Thoracic aorta (tissue), 2 donors: ENCODE measurements at places on chromosomes 13 and 19.

DNA sequence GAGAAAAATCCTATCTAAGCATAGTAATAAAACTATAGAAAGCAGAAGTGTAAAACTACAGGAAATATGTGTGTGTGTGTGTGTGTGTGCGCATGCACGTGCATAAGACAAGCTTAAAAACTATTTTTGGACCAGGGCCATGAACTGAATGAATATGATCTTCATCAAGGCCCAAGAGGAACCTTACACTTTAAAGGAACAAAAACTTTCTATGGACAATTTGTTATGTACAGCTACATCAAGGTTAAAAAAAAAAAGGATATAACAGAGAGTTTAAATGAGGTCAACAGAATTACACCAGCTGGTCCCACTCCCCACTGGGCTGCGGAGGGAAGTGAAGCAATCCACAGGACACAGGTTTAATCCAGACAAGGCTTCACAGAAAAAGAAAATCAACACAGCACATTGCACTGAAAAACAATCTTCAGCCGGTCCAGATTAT is 151.1 kb downstream of the LHFPL6 start:
- DNase-seq: no peak

DNA sequence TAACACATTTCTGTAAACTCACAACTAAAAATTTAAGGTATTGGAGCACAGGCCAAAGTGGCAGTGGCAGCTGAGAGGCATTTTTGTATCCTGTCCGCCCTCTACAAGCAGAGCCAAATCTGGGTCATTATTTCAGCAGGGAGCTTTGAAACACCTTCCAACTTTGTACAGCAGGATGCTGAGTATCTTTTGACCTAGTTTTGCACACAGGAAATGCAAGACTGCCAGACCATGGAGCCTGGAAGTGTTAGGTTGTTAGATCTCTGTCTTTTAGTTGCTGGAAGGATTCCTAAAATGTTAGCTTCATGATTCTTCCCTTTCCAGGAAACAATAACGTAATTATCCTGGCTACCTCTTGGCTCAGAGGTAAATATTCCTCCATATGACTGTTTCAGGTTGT is 148.6 kb upstream of the ATXN8OS start:
- no peak for DNase-seq

- DNase-seq: peak; percentile 79
These were observed 89.8 kb downstream of the ZNF557 start for GRCh38 chr19:7159105-7159933.

- DNase-seq: no peak
These were observed 39.6 kb downstream of the SHISA2 start for GRCh38 chr13:26011996-26012821.

- no peak for DNase-seq
These were observed 166.6 kb downstream of the NDFIP2 start for GRCh38 chr13:79647533-79647932.

- no peak for DNase-seq
These were observed 12.0 kb downstream of the PLPP2 start for GRCh38 chr19:279231-279630.

DNA sequence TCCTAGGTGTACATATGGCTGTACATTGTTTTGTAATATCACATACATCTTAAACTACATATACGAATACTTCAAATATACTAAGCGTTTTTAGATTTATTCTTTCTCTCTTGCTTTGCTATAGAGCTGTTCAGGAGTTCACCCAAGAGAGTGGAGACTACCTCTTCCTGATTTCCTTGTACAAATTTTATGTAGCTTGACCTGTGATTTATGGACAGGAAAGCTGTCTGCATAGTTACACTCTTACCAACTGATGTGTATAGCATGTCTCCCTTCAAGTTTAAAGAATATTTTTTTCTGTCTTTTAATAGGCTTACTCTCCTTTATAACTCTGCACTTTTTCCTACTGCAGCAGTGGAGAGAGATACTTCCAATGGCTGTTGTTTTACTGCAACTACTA is 428.7 kb downstream of the NDFIP2 start:
- no peak for DNase-seq

DNA sequence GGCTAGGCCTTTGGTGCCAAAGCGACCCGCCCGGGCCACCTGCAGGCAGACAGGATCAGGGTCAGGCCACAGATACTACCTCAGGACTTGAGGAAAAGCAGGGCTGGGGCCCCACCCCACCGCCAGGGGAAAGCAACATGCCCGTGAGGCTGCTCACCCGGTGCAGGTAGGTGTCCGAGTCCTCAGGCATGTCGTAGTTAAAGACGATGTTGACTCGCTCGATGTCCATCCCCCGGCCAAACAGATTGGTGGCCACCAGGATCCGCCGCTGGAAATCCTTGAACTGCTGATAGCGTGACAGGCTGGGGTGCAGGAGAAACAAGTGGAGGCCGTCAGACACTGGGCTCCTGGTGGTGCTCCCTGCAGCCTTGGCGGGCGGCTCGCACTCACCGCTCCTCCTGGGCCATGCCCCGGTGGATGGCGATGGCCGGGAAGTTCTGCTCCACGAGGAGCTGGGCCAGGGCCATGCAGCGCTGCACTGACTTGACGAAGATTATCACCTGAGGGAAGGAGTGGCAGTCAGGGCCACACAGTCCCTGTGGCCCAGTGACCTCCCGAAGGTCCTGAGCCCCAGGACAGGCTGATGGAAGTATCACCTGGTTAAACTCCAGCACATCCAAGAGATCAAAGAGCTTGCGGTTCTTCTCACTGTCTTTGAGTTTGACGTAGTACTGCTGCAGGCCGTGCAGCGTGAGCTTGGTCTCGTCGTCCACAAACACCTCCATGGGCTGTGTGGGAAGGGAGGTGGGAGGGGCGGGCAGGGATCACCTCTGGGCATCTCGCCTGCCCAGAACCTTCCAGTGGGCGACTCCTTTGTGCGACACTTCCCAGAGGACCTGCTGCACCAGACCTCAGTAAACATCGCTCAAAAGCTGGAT is 9.8 kb downstream of the DDX39A start:
- no peak for DNase-seq

DNA sequence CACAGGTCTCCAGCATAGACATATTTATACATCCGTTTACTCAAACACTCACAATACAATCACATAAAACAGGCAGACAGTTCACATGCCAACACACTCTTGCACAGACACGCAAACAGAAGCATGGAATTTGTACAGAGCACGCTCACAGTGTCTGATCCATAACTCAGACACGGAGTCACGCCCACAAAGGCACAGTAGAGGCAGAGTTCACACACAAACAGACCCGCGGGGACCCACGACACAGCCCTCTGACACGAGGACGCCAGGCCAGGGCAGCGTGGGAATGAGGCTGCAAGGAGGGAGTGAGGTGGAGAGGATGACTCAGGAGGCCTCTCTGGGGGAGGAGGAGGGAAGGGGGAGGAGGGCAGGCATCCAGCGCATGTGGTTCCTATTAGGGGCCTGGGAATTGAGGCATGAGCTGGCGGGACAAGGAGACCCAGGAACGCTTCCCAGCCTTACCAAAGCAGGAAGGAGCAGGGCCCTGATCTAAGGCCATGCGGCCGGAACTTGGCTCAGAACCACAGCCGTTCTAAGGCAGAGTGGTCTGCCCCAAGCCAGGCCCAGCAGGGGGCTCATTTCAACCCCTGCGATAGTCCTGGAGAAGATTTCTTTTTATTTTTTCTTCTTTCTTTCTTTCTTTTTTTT is 9.1 kb upstream of the OLFM2 start:
- DNase-seq: peak; percentile 83

DNA sequence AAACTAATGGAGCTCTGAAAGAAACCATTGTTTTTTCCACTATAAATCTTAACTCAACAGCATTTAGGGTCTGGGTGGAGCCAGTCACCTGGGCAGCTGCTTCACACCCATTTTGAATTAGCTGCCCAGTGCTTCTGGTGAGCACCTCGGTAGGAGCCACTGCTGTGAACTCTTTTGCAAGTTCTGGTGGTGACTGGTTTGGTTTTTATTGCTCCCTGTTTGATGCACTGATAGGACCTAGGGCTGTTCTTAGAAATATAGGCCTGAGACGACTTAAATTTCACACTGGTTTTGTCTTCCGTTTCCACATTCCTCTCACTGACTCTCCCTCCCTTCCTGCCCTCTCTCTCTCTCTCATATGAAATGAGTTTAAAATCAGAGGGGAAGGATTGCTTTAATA is 103.9 kb downstream of the GGACT start:
- no peak for DNase-seq

DNA sequence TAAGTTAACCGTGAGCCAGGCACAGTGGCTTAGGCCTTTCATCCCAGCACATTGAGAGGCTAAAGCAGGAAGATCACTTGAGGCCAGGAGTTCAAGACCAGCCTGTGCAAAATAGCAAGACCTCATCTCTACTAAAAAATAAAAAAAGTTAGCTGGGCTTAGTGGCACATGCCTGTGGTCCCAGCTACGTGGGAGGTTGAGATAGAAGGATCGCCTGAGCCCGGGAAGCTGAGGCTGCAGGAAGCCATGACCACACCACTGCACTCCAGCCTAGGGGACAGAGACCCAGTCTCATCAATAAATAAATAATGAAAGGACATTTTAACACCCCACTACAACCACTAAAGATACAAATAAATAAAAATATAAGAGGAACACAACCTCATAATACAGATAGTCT is 21.6 kb downstream of the LSM14A start:
- no peak for DNase-seq

DNA sequence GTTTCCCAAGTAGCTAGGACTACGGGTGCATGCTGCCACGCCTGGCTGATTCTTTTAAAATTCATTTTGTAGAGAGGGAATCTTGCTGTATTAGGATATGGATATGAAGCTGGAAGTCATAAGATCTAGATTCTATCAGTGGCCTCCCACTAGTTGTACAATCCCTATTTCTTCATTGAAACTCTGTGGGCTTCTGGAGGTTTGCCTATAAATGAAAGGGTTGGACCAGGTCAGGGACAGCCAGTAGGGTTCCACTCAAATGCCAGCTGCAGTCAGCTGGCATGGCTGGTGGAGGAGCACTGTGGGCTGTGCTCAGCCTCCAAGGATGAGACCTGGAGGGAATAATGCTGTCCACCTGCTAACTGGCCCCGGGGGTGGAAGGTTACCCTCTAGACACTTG is 110.2 kb upstream of the GJB6 start:
- no peak for DNase-seq

GRCh38 chr13:59112221-59112718 is 1051.5 kb downstream of the DIAPH3 start:
- no peak for DNase-seq

- no peak for DNase-seq
These were observed 4.6 kb downstream of the PPP1R14A start for GRCh38 chr19:38251564-38252051.

DNA sequence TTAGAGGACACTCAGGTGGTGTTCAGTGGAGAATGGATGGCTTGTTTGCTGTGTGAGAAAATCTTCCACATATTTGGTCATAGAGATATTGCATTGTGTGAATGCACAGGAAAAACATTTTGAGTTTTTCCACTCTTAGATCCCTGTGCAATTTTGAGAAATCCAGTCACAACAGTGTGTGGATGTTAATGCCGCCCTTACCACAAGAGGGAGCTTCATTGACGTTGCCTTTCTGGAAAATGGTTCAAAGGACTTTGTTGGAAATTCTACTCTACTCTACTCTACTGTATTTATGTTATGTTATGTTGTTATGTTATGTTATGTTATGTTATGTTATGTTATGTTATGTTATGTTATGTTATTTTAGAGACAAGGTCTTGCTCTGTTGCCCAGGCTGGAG is 13.4 kb downstream of the ZNF20 start:
- DNase-seq: no peak
